T-helper 2 cell (primary cell): ENCODE measurements at places on chromosomes 7 and 10.
A peak's percentile ranks its signal among the peaks of the same experiment; 100 is the strongest.

GRCh38 chr10:84097787-84098353 lies 41.4 kb upstream of the GHITM start:
- no peak for DNase-seq

- DNase-seq, result no peak
These were observed 155.6 kb downstream of the PKD1L1 start for GRCh38 chr7:47792521-47793121.

DNA sequence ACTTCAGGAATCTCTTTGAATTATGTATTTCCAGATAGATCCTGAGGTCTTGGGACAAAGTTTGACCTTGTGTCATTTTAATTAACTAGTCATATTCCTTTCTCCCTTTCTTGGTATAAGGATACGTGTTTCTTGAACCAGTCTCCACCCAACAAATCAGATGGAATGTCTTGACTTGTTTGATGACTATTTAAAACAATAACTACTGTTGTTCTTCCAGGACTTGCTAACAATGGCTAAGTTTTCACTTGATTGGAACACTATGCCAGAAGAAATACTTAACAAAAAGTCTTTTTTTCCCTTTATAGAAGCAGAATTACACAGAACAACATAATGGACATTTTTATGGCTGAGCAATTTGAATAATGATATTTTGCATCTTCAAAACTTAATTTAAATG lies 43.0 kb upstream of the WIPF3 start:
- no peak for DNase-seq

DNA sequence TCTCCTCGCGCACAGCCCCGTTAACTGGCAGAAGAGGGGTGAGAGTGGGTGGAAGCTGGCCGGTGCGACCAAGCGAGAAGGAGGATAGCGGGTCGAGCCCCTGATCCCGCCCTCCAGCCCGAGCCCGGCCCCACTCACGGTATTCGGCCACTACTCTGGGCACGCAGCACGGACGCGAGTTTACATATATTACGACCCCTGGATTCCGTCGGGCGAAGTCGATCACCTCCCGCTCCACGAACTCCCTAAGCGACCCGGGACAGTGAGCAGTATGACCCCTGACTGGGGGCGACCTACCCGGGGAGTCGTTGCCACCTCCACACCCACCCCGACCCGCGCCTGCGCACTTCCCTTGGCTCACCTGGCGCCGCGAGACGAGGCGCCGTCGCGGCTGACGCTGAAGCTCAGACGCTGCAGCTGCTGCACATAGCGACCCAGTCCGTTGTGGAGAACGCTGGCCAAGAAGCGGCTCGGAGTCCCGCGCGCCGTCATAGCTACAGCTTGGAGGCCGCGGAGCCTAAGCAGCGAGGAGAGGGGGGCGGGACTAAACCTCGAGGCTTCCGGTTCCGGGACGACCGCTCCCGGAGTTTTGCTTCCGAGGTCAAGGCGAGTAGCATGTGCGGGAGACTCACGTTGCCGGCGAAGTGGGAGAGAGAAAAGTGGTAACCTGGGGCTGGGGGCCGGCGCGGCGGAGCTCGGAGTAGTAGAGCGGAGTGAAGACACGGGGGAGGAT lies at the start of the genes MRPL43 and TWNK:
Gene MRPL43 (minus strand): TSS at position 546 of the 733 bp plus-strand sequence. CDS start 54 bp downstream, at position 492.
Gene TWNK (plus strand): TSS at position 592 of the 733 bp plus-strand sequence. CDS start 668 bp downstream, outside the sequence.
- DNase-seq, result peak; percentile 79

GRCh38 chr10:369684-370448 lies 234.6 kb downstream of the ZMYND11 start:
- DNase-seq, result no peak

DNA sequence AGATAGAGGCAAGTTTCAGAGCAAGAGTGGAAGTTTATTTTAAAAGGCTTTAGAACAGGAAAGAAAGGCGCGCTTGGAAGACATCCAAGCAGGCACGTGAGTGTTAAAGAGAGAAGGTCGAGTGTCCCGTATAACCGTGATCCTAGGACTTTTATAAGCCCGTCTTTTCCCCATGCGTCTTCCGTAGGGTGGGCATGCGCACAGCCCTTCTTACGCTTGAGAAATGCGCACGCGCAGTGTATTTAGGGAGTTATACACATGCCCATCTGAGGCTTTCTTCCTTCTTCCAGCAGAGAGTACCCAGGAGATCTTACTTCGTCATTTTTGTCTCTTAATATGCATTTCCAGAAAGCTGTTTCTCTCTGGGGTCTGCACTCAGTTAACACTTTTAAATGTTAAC lies 52.4 kb downstream of the CALD1 start:
- no peak for DNase-seq

GRCh38 chr7:8442051-8442813 lies 8.8 kb downstream of the NXPH1 start:
- no peak for DNase-seq

- no peak for DNase-seq
These were observed 22.7 kb upstream of the ADCYAP1R1 start for GRCh38 chr7:31029251-31030042.

DNA sequence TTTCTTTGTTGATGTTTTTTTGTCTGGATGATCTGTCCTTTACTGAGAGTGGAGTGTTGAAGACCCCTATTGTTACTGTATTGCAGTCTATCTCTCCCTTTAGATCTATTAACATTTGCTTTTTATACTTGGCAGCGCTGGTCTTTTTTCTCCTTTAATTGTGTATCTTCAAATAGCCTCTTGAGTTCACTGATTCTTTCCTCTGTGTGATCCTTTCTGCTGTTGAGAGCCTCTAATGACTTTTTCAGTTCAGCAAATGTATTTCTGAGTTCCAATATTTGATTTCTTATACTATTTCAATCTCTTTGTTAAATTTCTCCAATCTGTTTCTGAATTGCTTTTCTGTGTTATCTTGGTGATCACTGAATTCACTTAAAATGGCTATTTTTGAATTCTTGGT lies 15.4 kb downstream of the R3HCC1L start:
- DNase-seq, result no peak

DNA sequence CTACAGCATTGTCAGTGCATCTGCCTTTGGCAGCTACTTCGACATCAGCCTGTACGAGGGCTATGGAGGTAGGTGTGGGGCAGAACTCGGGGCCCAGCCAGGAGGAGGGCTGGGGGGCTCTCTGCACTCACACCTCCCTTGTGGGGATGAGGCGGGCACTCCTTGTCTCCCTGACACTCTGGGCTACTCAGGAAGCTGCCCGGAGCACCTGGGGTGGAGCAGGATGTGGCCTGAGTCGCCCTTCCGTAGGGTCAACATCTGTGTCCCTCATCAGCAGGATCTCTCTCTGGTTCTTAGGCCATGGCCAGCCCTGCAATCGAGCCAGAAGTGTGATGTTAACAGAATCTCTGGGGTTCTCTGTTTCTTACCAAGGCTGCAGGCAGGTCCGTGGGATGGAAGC lies 40.2 kb downstream of the C10orf105 start:
- DNase-seq, result no peak

DNA sequence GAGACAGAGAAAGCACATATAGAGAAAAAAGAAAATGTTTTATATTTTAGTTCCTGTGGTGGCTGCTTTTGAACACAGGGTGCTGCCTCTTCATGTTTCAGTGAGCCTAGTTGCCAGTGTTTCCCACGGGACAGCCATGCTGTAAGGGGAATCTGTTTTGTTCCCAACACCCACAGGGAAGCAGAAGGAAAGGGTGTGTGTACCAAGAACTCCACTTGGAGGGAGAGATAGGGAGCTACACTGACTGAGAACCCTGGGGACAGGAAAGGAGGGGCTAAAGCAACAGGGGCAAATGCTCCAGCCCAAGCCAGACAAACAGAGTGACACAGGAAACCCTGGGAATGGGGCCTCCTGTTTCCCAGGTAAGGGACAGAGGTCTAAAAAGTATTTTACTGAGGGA lies 40.2 kb downstream of the FRMPD2 start:
- DNase-seq, result no peak

GRCh38 chr10:101287997-101288635 lies 58.9 kb upstream of the LBX1 start:
- no peak for DNase-seq

DNA sequence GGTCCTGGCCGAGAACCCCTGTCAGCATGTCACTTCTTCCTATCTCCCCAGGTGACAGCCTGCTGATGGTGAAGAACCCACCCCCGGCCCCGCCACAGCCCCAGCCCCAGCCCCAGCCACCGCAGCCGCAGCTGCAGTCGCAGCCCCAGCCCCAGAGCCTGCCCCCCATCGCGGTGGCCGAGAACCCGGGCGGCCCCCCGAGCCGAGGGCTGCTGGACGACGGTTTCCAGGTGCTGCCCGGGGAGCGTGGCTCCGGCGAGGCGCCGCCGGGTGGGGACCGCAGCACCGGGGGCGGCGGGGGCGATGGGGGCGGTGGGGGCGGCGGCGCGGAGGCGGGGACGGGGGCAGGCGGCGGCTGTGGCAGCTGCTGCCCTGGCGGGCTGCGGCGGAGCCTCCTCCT lies 15.7 kb upstream of the ZNF212 start:
- no peak for DNase-seq

GRCh38 chr7:141122736-141123135 lies 48.9 kb downstream of the TMEM178B start:
- no peak for DNase-seq

DNA sequence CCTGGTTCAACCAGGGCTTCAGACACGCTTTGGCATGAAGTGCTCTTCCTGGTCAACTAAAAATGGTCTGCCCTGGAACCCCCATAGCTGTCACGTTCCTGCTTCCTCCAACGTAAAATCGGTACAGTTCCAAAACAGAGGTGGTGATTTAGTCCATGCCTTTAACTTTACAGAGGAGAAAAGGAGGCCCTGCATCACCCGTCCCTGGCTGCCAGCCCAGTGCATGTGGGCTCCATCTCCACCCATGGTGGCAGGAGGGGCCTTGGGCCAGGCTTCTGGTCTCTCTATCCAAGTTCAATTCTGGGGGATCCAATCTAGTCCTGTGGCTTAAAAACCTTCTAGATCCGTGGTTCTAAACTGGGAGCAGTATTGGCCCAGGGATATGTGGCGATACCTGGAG lies 18.7 kb downstream of the ECHDC3 start:
- no peak for DNase-seq

GRCh38 chr10:104941662-104942061 lies 300.6 kb downstream of the SORCS3 start:
- DNase-seq, result no peak

DNA sequence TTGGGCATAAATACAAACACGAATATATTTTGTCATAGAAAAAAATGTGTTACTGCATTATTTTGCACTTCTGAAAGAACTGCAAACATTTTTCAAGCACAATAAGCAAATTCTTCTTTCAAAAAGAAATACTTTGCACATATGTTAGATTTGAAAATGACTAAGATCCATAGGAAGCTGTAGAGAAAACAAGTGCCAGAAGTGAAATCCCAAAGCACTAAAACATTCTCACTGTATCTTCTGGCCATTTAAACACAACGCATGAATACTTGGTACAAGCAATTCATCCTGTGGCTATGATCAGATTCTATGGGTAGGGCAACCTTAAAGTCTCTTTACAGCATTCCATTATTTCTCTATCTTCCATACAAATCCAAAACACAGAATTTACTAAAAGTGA lies 225.4 kb upstream of the IMMP2L start:
- no peak for DNase-seq

GRCh38 chr7:131281266-131282048 lies 46.2 kb upstream of the MKLN1 start:
- DNase-seq, result no peak

GRCh38 chr10:18786478-18786877 lies 127.2 kb downstream of the ARL5B start:
- no peak for DNase-seq

- DNase-seq, result no peak
These were observed 330.0 kb downstream of the BBS9 start for GRCh38 chr7:33459340-33459751.

DNA sequence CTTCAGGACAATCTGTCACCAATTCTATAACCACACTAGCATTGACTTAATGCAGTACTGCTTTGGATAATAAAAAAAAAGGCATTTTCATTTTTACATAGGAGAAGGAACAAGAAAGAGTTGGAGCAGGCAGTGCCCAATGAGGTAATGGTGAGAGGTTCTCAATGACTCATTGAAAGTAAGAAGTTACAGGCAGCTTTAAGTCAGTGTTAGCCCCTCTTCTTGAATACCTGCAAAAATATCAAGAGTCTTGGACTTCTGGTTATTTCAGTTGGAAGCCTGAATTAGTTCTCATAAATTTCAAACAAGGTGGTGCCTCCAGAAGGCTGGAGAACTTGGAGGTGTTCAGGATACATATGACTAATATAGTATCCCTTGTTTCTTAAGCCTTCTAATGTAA lies 422.5 kb downstream of the HTR7 start:
- no peak for DNase-seq

DNA sequence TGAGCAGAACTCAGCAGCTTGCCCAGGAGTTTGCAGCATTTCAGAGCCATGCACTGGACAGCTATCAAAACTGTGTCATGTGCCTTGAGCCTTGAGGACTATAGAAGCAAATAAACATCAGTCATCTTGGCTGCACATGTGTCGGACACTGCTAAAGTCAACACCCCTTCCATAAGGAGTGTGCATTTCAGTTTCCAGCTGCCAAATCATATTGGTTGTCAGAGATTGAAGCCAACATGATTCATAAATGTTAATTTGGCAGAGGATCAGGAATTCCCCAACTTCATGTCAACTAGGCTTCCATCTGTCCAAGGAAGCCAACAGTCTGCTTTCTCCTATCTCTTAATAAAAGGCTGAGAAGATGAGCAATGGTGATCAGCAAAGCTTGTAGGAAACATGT lies 32.8 kb downstream of the SLC16A12 start:
- no peak for DNase-seq

DNA sequence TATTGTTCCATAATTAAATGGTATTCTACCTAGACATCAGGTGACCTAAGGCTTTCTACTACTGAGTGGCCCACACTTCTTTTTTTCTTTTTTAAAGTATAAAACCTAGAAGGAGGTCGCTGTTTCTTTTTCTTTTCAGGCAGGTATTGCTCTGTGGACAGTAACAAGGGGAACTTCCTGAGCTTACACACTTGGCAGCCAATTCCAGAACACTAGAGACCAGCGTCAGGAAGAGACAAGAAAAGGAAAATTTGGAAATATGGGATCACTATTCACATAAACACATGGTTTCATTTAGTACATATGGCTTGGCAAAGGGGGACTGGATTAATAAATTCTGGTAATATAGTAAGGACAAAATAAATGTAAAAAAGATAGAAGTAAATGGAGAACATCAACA lies 141.9 kb downstream of the RSU1 start:
- no peak for DNase-seq

GRCh38 chr10:99674762-99675161 lies 15.5 kb downstream of the ENTPD7 start:
- DNase-seq, result no peak

DNA sequence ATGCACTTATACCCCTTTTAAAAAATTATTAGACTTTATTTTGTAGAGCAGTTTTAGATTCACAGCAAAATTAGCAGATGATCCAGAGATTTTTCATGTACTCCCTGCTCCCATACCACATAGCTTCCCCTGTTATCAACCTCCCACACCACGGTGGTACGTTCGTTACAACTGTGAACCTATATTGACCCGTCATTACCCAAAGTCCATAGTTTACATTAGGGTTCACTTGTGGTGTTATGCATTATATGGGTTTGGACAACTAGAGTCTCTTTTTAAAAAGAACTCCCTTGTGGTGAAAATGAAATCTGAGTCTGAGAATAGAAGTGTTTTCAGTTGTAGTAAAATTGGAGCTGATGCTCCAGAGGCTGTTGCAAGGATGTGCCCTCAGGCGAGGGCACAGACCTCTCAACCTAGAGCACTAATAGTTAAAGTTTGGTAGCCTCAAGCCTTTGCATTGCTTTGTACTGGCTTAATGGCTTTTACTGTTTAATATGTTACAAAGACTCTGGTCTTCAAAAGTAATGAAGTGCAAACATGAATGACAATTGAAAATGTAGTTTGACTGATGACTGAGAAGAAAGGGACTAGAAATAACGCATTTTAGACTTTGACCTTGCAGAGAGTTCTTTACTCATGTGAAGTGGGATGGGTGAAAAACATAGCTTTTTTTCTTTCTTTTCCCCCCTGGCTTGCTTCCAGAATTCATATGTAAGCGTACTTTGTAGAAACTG lies 30.6 kb upstream of the CSTF2T start:
- DNase-seq, result no peak
